Dermis blood vessel endothelial cell (primary cell): ENCODE measurements at places on chromosomes 7 and 10. TPM values are rescaled to one million over a fixed set of nuclear protein-coding genes. Genes with fewer than 3 reads are reported as not detected.

DNA sequence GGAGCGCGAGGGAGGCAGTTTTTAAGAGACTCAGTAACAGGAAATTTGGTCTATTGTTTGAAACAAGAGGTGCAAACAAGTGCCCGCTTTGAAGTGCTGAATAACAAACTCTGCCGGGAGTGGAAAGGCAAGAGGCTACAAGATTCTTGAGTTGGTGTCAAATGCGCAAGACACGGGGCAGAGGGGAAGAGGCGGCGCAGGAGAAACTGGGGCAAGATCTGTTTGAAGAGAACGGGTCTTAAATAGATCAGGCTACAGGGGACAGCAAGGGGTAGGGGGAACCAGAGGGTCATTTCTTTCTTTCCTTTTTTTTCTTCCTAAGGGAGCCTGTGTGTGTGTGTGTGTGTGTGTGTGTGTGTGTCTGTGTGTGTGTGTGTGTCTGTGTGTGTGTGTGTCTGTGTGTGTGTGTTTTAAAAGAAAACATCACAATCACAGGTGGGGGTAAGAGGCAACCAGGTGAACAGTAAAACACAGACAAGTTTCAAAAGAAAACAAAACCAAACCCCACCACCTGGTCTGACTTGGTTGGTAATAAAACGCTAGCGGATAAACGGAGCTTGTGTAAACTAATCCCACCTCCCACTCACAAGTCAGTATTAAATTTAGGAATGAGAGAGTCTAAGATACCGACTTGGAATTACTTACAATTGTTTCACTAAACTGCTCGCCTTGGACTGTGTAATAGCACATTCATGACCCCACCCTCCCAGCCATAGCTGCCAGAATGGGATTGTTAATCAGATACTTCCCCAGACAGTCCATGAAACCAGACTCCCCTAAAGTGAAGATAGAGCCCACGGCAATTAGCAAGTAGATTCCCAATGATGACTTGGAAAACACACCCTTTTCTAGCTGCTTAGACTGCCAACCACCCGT is 13.1 kb upstream of the CUX1 start:
- DNase-seq: peak; percentile 22

DNA sequence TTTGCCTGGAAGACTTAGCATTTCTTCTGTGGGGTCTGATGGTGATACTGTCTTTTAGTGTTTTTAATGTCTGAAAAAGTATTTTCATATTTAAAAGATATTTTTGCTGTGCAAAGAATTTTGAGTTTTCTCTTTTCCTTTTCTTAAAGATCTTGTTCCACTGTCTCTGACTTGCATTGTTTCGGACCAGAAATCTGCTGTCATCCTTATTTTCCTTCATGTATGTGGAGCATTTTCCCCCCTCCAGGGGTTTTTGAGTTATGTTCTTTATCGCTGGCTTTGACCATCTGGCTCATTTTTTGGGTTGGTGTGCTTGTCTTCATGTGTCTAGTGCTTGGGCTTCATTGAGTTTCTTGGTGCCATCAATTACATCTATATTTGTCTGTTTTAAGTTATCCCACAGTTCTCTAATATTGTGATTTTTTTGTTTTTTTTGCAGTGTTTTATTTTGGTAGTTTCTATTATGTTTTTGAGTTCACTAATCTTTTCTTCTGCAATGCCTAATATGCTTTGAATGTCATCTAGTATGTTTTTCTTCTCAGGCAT is 119.9 kb downstream of the MGMT start:
- peak; percentile 13 for DNase-seq

Gene GCK
- 0.23 TPM in 1 of 2 replicates, not detected in the other for total RNA-seq

Gene TAS2R4
- total RNA-seq: 0.42 and 0.68 TPM in 2 replicates

DNA sequence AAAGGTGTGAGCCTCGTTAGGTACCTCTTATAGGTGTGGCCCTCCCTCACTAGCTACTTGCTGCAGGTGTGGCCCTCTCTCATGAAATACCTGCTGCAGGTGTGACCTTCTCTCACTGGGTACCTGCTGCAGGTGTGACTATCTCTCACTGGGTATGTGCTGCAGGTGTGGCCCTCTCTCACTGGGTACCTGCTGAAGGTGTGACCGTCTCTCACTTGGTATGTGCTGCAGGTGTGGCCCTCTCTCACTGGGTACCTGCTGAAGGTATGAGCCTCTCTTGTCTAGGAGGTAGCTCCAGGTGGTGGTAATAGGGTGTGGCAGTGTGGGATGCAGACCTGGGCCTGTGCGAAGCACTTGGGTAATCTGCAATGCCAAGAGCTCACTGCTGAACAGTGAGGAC is 170.7 kb upstream of the PLPP4 start:
- no peak for DNase-seq

- no peak for DNase-seq
Observed at GRCh38 chr7:113331155-113331898, 213.0 kb upstream of the SMIM30 start.

GRCh38 chr7:117308891-117309290 is 14.0 kb downstream of the WNT2 start:
- no peak for DNase-seq
